ENCODE measurements at places on chromosomes 5 and 9.
A peak's percentile ranks its signal among the peaks of the same experiment; 100 is the strongest.

DNA sequence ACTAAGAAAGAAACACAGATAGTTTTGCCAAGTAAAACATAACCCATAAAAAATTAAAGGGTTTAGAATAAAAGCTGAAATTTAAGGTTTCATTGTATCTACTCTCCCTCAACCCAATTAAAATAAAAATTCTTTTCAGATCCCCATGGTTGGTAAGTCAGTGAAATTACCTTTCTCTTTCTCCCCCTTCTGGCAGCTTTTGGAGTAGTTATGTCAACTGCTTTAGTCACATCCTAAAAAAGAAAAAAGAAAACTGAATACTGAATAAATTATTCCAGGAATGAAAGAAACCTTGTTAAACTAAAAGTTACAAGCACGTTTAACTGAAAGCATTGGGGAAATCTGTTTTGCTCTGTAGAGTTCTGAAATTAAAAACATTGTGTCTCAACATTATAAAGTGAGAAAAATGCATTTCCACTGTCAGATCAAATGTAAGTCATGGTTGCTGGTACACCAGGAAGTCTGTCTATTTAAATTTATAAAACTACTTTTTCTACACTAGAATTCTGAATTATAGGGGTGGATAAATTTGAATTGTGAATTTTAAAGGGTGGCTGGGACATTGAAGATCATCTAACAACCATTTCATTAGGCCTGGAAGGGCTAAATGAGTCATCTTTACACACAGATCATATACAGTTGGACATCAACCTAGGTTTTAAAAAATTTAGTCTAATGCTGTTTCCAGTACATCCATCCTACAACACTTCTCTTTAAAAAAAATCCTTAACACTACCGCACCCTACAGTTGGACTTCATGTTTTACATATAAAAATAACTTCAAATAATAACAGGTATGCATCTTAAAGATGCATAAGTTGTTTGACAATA lies 24.7 kb downstream of the PSIP1 start:
- DNase-seq = peak; percentile 7

DNA sequence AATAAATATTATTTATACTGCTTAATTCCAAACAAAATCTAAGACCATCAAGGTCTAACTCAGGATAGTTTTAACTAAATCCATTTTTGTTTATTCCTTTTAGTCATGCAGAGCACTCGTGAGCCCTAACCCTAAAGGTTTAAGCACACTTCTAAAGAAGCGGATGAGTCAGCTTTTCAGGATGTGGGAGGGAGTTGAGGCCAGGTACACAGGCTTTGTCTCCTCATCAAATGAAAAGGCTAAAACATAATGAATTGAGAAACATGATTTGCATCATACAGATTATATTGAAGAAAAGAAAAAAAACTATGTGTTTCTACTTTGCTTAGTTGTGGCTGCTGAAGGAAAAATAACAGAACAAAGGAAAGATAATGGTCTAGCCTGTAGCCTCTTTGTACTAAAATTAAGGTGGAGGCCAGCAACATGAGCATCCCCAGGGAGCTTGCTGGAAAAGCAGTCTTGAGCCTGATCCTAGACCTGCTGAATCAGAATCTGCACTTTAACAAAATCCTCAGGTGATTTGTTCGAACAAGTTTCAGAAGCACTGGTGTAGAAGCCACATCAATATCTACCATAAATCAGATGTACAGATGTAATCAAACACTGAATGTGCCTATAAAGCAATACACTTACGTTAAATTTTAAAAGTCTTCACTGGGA lies 21.1 kb upstream of the ISCA1 start:
- DNase-seq = peak; percentile 32

DNA sequence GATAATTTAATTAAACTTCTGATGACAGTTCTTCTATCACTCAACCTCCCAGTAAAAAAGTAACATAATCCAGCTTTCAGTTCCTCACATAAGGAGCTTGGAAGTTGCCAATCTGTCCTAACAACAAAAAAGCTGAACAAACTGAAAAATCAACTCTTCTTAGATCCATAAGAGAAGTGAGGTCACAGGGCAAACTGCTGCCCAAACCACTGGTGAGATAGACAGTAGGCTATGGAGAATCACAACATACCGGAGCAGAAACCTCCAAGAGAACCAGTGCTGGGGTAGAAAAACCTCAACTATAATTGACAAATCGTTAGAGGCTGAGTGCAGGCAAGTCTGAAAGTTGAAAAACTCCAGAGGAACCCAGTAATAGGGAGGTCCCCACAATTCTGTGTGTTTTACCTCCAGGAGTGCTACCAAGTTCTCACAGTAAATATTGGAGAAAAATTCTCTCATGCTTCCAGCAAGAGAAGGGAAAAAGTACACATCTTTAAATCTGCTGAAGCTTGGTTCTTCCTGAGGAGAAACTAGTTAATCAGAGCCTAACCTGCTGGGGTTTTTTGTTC lies 300.0 kb downstream of the PDE4D start:
- DNase-seq = no peak

GRCh38 chr5:28685794-28686193 lies 1647.4 kb upstream of the CDH9 start:
- no peak for DNase-seq

- DNase-seq = peak; percentile 37
Measured at GRCh38 chr5:78626009-78626571, 22.5 kb downstream of the LHFPL2 start.

DNA sequence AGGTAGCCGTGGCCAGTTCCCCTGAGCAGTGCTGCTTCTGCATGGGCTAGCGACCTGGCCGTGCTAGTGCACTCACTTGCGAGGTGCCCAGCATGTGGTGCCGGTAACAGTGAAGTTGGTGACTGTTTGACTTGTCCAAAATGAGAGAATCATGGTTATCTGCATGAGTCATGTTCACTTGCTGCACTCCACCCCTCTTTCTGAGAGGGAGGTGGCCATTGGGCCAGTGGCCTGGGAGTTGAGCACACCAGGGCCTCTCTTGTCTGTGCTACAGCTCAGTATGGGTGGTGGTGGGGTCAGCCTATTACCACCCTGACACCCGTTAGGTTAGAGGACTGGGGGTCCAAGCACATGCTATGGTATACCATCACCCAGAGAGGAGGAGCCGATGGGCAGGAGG lies 55.4 kb upstream of the GARNL3 start:
- no peak for DNase-seq

- no peak for DNase-seq
Measured at GRCh38 chr5:40685193-40685592, 5.5 kb downstream of the PTGER4 start.

GRCh38 chr5:72947498-72947897 lies 8.3 kb upstream of the FCHO2 start:
- DNase-seq = no peak

GRCh38 chr5:61023131-61023530 lies 78.1 kb downstream of the NDUFAF2 start:
- DNase-seq = no peak

DNA sequence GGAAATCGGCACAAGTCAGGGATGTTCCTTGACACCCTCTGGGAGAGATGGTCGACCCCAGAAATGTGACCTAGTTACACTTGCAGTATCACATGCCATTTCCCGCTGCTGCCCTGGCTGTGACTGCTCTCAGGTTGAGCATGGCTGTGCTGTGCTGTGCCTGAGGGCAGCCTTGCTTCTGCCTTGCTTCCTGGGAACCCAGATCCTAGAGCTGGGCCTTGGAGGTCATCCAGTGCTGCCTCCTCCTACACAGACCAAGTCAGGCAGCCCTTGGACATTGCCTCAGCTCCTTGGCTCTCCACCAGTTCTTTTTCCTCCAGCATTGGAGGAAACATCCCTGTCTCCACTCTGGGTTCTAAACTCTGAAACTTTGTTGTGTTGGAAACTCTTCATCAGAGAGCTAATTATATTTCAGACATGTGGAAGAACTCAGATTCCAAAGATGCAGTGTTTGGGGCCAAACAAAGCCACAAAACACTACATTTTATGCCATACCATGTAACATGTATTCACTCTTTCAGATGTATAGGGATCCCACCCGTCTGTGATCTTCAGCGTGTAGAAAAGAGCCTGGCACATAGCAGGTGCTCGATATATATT lies 6.1 kb downstream of the MAMDC2 start:
- DNase-seq = peak; percentile 92

- peak; percentile 2 for DNase-seq
Measured at GRCh38 chr5:136308212-136308795, 57.0 kb downstream of the TRPC7 start.

DNA sequence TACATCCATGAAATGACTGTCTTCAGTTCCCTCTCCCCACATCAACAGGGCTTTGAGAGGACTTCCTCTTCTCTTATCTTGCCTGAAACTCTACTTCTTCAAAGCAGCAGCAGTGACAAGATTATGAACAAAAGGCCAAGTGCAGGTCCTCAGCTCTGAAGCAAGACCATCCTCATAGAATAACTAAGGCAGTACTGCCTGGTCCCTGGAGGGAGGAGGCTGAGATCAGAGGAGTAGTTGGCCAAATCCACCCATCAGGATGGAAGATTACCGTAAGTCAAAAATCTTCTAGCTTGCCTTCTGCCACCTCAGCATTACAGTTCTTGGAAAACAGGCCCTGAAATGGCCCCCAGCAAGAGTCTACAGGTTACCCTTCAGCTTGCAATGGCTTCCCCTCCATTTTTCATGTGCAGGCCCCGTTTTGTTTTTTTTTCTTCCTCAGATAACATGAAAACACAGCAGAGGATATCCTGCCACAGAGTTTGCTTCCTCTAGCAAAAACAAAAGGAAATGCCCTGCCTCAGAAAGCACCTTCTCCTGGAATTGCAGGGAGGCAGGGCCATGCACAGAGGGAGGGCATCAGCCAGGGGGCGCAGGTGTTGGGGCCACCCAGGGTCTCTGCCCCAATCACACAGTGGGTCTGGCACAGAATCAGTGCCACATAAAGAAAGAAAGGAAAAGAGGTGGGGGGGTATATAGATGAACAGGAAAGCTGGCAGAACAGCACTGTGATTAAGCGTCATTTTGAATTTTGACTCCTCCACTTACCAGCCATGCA lies 40.0 kb downstream of the KLHL3 start:
- DNase-seq = no peak

DNA sequence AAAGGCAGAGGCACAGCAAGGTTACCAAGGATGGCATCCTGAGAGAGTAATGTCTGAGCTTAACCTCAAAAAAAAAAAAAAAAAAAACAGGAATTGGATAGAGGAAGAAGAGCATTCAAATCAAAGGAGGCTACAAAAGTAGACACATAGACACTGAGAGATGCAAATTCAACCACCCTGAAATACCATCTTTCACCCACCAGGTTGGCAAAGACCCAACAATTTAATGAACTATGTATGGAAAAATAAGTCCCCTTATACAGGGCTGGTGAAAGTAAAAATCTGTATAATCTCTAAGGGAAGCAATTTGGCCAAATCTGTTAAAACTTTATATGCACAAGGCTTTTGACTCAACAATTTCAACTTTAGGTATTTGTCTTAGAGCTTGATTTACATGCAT lies 4.9 kb downstream of the NADK2 start:
- DNase-seq = no peak

DNA sequence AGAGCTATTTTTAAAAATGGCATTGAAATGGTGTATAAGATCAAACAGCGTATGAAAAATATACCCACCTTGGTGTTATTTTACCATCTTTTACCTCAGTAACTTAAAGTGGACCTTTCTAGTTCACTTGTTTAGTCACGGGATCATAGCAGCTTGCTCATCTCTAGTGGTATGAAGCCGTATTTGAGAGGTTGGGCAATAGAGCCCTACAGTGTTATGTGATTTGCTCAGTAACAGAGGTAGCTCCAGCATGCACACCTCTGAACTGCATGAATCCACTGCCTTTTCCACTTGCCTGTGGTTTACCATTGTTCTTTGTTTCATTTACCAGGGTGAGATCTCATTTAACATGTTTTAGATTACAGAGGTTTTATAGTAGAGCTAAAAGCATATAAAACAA lies 134.4 kb downstream of the ATG10 start:
- DNase-seq = peak; percentile 7

DNA sequence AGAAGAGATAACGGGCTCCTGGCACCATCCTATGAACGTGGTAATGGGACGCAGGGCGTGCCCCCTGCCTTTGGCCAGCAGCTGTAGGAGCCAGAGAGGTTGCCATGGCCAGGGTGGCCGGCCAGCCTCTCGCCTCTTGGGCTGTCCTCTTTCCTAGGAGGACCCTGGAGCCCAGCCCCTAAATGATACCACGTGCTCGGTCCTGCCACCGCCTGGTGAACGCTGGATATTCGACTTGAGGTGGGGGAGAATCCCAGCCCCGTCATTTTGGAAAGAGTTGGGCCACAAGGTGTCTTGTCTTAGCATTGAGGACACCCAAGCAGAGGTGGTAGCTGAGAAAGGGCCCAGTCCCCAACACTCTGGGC lies 391 bp upstream of the NRG2 start:
- DNase-seq = peak; percentile 56

DNA sequence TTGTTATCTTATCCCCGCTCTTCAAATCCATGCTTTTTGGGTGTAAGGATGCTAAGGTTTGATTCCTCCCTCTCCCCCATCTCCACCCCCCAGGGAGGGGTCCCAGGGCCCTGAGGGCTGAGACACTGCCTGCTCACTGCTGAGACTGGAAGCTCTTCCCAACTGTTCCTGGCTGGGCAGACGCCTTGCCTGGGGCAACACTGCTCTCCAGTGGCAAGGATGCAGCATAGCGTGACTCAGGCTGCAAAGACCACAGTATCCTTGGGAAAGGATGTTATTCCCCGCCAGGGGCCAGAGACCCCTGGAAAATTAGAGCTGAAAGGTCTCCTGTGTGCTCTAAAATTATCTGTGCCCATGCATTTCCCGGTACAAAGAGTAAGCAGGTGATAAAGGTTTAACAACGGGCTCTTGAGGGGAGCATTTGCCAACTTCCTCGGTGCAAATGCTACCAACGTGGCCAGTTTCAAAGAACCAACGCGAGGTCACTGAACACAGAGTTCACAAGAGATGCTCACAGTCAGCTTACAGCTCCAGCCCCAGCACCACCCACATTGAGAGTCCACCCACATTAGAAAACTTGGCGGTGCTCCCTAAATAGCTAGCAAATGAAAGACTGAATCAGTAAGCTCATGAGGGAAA lies 271.9 kb downstream of the NSG2 start:
- peak; percentile 69 for DNase-seq

GRCh38 chr9:33228606-33229005 lies 11.4 kb upstream of the SPINK4 start:
- no peak for DNase-seq

GRCh38 chr5:58918021-58918729 lies 335.3 kb downstream of the RAB3C start:
- DNase-seq = no peak

DNA sequence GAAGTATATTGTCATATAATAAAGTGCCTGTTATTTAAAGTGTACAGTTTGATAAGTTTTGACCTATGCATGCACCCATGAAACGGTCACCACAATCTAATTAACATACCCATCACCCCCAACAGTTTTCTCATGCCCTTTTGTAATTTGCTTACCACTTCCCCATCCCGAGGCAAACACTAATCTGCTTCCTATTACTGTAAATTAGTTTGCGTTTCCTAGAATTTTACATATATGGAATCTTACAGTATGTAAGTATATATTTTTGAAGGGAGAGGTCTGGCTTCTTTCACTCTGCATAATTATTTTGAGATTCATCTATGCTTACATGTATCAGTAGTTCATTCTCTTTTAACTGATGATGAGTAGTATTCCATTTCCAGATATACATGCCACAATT lies 56.5 kb downstream of the AMBP start:
- no peak for DNase-seq

Data from cardiac muscle cell (in vitro differentiated cells and primary cell).